ENCODE measurements at places on chromosomes 16 and 17.

GRCh38 chr17:78506454-78507309 lies 70.5 kb downstream of the DNAH17 start:
- no peak for DNase-seq

DNA sequence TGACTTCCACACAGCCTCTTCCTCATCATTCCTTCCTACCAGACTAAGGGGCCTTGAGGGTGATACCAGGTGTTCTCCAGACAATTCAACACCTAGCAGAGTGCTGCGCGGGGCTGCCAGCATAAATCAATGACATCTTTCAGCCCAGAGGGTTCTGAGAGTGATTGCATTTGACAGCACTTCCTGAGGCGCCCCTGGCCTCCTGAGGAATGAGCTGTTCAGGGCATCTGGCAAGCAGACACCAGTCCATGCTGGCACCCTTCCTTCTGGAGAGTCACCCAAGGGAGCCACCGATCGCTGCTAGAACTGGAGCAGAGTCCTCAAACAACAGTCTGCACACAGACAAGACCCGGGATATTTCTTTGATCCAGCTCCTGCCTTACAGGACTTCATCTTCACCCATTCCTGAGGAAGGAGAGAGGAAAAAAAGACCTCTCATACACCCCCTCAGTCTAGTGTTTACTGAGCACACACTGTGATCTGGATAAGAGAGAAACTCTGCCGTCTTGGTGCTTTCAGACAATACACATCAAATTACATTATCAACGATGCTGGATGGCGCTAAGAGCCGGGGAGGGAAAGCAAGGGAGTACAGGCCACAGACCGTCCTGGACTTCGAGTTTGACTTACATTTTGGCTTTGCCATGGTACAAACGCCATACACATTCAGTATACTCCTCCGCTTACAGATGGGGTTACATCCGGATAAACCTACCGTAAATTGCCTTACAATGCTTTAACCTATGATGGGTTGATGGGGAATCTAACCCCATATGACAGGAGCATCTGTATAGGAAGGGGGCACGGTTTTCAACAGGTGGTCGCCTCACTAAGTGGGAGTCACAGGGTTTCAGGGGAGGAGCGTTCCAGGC lies 23.0 kb downstream of the NPTX1 start:
- no peak for DNase-seq

GRCh38 chr16:85627526-85628264 lies 14.6 kb downstream of the GSE1 start:
- no peak for DNase-seq

GRCh38 chr17:78995761-78996451 lies 13.7 kb downstream of the CANT1 start:
- no peak for DNase-seq

DNA sequence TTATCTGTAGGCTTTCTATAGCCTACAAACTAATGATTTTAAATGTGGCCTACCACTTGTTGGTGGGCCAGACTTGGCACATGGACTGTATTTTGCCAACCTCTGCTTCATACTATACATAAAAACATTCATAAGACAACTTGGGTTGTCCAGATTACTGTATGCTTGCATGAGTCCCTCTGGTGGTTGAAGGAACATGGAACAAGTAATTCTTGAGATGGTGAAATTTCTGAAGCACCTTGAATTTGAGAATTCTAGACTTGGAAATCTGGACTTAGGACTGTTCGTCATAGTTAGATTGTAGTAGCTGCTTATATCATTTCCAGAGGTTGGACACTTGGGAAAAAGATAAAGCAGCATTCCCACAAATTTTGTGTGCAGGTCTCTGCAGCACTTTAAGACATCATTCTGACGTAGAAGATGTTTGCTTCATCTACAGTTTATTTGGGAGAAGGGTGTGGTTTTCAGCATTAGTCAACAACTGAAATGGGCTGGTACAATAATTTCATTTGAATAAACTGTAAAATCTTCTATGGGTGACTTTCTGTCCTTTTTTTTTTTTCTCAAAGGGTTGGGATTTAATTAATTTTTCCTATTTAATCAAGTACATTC lies 31.2 kb downstream of the NFATC3 start:
- no peak for DNase-seq

DNA sequence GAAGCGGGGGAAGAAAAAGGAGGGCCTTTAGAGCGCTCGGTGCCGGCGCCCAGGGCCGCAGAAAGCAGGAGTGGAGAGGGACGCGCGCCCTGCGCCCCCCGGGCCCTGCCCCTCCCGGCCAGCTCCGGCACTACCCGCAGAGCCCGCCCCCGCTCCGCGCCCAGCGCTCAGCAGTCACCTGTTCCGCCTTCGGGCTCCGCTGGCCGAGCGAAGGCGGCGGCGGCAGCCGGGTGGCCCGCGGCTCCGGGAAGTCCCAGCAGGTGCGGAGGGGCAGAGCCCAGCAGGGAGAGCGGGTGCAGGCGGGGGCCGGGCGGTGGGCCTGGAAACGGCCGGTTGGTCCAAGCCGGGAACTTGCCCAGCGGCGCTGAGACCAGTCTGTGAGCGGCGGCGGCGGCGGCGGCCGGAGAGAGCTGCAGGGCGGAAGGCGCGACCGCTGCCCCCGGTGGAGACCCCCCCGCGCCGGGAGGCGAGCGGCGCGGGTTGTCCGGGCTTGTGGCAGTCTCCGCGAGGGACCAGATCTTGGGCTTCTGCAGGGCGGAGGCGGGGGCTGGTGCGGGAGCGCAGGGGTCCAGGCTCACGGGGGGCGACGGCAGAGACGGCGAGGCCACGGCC lies 2.2 kb downstream of the IRX3 start:
- DNase-seq: no peak

- no peak for DNase-seq
Observed at GRCh38 chr16:14101415-14101814, 30.3 kb downstream of the MRTFB start.

DNA sequence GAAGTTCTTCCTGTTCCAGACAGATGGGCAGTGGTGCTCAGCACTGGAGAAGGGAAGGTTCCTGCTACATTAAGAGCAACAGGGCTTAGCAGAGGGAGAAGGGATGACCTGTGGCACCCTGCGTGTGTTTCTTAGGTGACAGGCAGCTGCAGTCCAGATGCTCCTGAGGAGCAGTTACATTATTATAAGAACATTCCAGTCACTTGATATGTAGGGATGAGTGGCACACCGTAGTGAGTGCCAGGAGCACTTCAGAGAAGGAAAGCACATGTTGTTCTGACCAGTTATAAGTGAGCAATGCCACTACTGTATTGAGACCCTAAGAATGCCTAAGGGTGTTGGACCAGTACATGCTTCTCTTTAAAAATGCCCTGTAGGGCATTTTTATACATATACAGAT lies 39.9 kb upstream of the MRC2 start:
- no peak for DNase-seq

- DNase-seq: no peak
Observed at GRCh38 chr17:9115214-9116191, 94.2 kb downstream of the NTN1 start.

DNA sequence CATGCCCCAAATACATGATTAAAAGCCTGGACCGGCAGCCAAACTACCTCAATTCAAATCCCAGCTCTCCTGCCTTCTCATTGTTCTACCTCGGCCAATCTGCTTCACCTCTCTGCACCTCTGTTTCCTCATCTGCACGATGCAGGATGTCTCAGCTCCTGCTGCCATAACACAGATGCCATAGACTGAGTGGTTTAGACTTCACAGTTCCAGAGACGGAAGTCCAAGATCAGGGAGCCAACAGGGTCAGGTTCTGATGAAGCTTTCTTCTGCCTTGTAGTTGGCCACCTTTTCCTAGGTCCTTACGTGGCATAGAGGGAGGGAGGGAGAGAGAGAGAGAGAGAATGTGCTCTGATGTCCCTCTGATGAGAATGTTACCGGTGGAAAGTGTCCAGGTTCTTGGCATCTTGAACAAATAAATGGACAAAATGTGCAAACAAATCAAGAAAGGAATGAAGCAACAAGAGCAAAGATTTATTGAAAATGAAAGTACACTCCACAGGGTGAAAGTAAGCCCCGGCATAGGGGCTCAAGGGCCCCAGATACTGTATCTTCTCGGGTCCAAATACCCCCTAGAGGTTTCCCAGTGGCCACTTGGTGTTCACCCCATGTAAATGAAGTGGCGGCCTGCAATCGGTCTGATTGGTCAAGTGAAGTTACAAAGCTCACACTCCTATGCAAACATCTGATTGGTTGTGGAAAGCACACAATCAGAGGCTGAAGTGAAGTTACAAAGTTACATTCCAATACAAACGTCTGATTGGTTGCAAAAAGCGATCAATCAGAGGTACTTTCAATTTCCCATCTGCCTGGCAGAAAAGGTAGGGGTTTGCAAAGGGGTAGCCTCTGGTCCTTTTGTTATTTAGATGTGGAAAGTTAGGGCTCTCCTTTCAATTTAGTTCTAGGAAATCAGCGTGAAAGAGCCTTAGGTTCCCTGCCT lies 43.3 kb upstream of the ZCCHC14 start:
- DNase-seq: no peak

DNA sequence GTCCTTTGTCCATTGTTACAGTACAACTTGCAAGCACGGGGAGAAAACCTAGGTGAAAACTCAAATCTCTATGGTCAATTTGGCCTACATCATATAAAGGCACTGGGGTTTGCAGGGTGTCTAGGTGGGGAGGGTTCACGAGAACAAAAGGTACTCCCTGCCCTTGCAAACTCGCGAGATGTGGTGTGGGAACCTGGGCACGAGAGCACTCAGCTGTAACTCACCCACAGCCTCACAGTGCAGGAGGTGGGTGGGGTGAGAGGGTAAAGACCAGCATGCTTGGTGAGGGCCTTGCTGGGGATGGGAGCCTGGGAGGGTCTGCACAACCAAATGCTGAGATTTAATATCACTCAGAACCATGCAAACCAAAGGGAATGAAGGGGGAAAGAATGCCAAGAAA lies 18.4 kb upstream of the ZNF594 start:
- DNase-seq: no peak

DNA sequence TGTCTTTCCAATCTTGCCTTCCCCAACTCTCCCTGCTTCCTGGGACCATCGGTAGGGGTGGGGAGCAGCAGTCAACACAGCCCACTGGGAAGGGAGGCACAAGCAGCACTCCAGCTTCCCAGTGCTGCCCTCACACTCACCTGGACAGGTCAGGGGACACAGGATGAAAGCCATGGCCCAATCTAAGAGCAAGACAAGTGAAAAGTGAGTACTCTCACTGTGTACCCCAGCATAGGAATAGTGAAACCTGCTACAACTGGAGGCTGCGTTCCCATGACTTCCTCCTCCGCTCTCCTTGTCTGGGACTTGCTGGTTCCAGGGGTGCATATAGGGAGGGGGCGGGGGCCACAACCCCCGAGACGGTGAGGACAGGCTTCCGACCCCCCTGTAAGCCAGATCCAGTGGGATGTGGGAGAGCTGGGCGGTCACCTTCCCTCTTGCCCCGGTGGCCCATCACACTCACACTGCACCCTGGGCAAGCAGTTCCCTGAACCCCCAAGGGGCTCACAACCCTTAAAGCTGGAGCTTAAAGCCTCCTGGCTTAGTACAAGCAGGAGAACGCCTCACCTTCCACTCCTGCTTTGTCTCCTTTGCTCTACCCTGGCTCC lies 29.5 kb upstream of the SLC25A19 start:
- DNase-seq: no peak

- DNase-seq: no peak
Observed at GRCh38 chr17:47188271-47188875, 722 bp downstream of the CDC27 start.

DNA sequence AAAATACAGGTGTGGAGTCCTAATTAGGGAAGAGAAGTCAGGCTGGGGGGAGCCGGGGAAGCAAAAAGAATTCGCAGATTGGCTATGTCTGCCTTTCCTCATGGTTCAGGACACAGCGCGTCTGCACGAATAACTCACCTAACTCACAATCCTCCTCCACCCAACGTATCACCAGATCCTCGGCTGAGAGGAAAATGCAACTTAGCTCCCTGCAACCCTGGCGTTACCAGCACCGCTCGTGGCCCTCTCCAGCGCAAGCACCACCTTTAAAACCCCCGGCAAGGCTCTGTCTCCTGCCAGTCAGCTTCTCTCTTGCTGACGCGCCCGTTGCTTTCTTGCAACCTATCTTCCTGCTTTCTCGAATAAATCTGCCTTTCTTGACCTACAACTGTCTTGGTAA lies 49.8 kb upstream of the METRNL start:
- no peak for DNase-seq

- no peak for DNase-seq
Observed at GRCh38 chr17:82031885-82032627, 578 bp downstream of the RAC3 start.

- DNase-seq: no peak
Observed at GRCh38 chr16:76197900-76198299, 79.3 kb upstream of the CNTNAP4 start.

DNA sequence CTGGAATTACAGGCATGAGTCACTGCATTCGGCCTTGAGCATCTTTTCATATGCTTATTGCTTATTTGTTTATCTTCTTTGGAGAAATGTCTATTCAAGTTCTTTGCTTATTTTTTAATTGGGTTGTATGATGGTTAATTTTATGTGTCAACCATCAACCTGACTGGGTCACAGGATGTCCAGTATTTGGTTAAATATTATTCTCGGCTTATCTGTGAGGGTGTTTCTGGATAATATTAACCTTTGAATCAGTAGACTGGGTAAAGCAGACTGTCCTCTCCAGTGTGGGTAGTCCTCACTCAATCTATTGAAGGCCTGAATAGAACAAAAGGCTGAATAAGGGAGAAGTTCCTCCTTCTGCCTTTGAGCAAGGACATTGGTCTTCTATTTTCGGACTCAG lies 142.0 kb downstream of the SSH2 start:
- no peak for DNase-seq

DNA sequence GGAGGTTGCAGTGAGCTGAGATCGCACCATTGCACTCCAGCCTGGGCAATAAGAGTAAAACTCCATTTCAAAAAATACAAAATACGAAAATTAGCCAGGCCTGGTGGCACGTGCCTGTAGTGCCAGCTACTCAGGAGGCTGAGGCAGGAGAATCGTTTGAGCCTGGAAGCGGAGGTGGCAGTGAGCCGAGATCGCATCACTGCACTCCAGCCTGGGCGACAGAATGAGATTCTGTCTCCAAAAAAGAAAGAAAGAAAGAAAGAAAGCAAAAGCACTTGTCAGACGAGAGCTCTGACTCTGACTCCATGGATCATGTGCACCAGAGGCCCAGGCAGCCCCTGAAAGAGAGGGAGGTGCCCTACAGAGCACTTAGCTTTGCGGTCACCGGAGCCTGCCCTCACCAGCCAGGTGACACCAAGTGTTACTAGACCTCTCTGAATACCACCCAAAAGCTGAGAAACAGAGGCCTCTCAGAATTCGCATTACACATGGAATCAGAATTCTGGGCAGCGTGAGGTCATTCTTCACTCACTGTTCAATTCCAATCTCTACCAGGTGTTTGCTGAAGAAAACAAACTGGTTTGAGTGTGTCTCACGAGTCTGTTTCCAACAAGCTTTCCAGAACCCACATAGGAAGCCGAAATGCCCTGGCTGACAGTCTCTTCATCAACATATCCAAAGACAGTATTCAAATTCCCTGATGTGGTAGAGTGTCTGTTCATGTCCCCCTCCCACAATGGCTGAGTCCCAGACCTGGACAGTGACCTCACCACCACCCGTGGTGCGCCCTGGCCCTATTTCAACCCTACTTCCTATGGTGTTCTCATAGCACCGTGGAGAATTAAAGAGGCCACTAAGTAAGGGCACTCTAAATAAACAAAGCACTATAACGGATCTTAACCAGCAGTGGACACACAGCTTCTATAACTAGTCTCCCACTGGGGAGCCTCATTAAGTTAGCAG lies 1.5 kb downstream of the FLCN start:
- no peak for DNase-seq

GRCh38 chr16:78310990-78311561 lies 211.6 kb downstream of the WWOX start:
- no peak for DNase-seq

All from T1000 (cell line).